Activated CD8-positive, alpha-beta memory T cell treated with anti-CD3 and anti-CD28 coated beads for 1 hour (primary cell): ENCODE measurements at places on chromosomes 7 and 10.

DNA sequence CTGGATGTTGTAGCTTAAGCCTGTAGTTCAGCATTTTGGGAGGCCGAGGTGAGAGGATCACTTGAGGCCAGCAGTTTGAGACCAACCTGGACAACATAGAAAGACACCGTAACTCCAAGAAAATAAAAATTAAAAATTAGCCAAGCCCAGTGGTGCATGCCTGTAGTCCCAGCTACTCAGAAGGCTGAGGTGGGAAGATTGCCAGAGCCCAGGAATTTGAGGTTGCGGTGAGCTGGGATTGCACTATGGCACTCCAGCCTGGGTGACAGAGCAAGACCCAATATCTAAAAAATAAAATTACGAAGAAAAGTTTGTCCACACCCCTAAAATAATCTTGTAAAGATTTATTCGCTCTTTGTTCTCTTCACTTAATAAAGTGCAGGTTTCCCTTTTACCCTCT, 951.0 kb downstream of the TYW1 start:
- no peak for DNase-seq

DNA sequence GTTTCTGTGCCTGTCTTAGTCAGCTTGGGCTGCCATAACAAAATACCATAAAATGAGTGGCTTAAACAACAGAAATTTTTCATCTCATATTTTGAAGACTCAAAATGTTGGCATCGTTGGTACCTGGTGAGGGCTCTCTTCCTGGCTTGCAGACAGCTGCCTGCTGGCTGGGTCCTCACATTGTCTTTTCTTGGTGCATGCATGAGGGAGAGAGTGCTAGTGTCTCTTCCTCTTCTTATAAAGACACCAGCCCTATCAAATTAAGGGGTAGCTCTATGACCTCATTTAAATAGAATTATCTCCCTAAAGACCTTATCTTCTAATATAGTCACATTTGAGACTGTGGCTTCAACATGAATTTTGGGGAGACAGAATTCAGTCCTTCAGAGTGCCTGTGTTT, 39.9 kb downstream of the ST8SIA6 start:
- no peak for DNase-seq

- no peak for DNase-seq
These were observed 85.2 kb downstream of the NSUN6 start for GRCh38 chr10:18566177-18566576.

GRCh38 chr7:151585744-151586393, 66.2 kb upstream of the RHEB start:
- no peak for DNase-seq

GRCh38 chr7:30980751-30981150, 17.0 kb downstream of the GHRHR start:
- DNase-seq, result no peak

GRCh38 chr10:25257646-25258045, 82.8 kb downstream of the GPR158 start:
- no peak for DNase-seq

DNA sequence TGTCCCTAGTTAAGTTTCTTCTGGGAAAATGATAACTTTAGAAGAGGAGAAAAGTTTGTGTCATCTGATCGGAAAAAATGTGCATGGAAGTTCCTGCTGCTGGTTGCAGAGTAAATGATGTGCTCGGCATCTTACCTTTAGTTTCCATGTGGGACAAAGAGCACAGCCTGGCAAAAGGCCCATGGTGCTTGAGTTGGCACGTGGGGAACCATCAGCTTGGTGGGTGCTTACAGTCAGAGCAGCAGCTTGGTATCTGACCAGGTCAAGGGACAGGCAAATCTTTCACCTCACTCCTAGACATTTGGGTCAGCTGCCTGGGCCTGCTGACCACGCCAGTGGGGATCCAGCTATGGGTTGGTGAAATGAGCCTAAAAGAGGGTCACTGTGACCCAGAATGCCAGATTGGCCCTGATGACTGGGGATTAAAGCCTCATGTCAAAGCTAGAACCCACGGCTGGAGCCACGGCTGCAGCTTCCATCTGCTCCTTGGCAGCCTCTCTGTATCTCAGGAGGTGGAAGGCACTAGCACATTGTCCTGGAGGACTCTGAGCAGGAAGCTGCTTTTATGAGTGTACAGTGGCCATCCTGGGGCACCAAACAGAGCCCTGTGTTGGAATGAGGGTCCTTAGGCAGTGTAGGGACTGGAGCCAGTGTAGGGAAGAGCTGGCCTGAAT, 24.7 kb downstream of the VWC2 start:
- no peak for DNase-seq

DNA sequence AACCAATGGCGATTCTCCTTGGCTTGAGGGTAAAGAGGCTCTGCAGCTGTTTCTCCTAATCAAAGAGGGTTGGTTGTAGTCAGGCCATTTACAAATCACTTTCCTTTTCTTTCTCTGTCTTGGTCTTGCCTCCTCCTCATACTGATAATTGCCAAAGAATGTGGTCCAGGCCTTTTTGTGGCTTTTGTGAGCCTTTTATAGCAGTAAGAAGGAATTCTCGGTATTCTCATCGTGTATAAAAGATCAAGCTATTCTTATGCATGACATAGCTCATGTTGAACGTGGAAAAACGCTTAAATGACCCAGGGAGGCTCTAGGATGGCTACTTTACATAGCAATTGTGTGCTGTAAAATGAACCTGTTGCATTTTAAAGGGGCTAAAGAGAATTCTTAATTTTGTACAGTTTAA, 62.6 kb downstream of the RBM20 start:
- no peak for DNase-seq

- no peak for DNase-seq
These were observed 3.8 kb downstream of the NKX2-3 start for GRCh38 chr10:99536338-99537085.

- DNase-seq, result no peak
These were observed 43.0 kb upstream of the RPA3 start for GRCh38 chr7:7761340-7761973.

DNA sequence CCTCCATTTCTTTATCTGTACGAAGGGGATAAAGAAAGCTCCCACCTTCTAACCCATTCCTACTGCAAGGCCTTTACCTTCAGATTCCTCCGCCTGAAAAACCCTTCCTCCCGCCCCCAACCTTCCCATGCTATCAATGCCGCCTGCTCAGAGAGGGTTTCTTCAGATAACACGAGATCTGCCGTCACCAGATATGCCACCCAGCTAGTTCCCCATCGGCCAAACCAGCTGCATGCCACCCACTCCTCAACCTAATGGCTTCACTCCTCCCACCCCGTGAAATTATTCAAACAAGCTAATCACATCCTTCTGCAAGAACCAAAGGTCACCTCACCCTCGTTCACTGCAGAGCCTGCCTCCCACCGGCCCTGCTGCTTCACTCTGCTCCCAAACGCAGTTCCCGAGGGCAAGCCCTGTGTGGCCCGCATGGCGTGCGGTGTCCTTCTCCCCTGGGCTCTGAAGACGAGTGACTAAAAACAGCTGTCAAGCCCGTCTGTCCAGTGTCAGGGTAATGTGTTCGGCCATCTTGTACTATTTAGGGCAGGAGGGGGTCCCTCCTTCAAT, 46.8 kb upstream of the TMEM213 start:
- DNase-seq, result no peak

DNA sequence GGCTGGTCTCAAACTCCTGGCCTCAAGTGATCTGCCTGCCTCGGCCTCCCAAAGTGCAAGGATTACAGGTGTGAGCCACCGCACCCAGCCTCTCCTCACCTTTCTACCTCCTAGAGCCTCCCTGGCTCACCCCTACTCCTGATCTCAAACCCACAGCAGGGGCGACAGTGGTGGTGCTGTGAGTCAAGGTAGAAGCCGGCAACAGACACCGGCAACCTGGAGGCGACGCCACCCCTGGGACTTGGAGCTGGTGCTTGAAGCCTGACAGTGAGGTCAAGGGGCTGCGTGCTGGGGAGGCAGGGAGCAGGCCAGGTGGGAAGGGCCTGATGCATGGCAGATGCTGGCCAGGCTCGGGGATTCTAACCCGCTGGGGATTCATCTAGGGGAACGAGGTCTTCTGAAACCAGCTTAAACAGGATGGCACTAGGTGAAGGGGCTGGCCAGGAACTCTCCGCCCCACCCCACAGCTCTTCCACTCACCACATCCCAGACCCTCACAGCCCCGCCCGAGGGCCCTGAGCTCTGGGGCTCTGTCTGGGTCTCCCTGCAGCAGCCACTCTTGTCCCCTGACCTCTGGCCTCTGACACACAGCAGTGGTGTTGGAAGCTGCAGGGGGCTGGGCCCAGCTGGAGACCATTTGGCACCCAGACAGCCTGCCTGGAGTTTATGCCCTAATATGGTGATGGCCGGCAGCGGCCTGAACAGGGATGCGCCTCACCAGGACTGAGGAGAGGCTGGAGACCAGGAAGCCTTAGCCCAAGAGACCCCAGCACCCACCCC, 16.4 kb downstream of the KCNH2 start:
- DNase-seq, result no peak

DNA sequence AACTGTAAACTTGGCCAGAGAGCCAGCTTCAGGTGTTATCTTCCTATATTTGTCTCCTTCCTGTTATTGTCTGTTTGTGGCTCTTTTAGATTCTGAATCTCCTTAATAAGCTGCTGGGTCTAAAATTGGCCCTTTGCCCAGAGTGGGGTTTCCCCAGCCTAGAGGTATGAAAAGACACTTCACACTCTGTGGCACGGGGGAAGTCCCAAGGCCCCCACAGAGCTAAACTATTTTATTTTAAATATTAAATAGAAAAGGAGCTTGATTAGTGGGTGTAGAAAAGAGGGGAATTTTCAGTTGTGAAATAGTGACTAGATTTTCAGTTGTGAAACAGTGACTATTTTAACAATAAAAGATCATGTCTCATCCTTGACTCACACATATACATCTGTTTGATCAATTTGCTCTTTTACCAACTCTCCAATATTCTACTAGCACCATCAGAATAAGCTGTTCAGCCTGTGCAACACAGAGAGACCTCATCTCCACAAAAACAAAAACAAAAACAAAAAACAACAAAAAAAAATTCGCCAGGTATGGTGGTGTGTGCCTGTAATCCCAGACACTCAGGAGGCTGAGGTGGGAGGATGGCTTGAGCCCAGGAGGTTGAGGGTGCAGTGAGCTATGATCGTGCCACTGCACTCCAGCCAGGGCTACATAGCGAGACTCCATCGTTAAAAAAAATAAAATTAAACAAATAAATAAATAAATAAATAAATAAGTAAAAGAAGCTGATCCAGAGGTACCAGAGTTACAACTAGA, 24.9 kb upstream of the ADO start:
- DNase-seq, result peak; percentile 63

- no peak for DNase-seq
These were observed 47.5 kb upstream of the AGR3 start for GRCh38 chr7:16929146-16929762.

- DNase-seq, result no peak
These were observed 717 bp downstream of the CNPY4 start for GRCh38 chr7:100119970-100120732.

DNA sequence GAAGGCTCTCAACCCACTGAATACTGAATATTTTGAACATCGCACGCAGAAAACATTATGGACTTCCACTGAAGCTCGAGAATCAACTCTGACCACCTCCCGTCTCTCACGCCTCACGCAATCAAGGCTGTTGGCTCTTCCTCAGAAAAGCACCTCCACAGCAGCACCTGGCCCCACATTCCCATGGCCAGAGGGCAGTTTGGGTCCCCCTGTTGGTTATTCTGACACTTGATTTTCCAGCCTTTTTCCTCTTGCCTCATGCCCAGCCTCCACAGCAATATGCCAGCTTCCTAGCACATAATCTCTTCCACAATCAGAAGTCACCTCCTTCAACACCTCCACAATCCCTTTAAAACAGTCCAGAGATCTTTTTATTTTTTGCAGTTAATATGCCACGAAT, 55.9 kb downstream of the SVOPL start:
- no peak for DNase-seq

DNA sequence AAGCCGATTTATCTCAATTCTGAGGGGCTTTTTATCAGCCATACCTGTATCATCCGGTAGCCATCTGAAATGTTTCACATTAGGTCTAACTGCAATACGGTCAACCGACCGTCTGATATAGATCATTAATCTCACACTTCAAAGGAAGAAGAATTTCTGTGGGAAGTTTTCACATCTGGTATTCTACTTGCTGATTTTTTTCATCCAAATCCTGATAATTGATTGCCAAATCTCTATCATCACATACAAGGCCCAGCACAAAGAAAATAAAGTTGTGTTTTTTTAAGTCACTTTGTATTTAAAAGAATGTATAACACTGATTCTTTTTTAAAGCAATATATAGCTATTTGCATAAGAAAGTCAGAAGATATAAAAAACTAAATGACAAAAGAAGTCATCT, 132.3 kb downstream of the DKK1 start:
- no peak for DNase-seq

- DNase-seq, result no peak
These were observed 64.7 kb upstream of the AOAH start for GRCh38 chr7:36788825-36789470.

DNA sequence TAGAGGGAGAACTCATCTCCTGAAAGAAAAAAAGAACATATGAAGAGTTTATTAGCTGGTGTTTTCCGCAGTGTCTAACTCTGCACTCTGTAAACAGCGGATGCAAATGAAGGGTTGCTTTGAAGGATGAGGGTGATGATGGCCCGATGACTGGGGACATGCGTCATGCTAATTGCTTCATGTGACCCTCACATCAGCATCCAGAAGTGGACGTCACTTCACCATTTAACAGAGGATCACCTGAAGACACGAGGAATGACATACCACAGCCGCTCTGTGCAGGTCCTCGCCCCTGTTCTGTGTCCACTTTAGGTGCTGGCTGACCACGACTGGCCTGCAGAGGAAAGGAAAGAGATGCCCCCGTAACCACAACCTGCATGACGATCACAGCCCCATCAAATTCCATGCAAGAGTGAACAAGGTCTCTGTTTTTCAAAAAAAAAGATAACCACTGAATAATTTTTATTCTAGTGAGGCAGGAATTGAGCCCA, 82.9 kb downstream of the KLF6 start:
- no peak for DNase-seq

- no peak for DNase-seq
These were observed 4.2 kb downstream of the ANLN start for GRCh38 chr7:36393826-36394225.

DNA sequence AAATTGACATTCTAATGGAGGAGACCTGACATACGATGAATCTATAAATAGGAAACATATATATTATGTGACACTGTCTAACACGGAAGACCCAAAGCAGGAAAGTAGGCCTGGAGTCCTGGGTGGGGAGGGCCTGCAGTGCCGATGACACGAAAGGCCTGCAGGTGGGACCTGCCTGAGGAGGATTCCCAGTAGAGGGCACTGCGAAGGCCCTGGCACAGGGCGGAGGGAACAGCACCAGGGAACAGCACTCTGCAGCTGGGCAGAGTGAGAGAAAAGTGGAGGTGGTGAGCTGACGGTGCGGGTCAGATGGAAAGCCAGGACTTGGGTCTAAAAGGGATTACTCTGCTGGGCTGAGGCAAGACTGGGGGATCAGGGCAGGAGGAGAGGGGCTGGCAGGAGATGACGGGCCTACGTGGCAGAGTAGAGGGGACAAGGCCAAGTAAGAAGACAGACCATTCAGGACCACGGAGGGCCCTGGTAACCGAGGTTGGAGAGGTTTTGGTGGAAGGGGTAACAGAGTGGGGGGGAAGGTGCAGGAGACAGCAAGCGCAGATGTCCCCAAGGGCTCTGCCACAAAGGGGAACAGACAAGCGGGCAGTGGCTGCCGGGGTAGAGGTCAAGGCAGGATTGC, 8.1 kb downstream of the ZNF746 start:
- DNase-seq, result no peak

- DNase-seq, result no peak
These were observed 39.7 kb downstream of the AGAP3 start for GRCh38 chr7:151125846-151126481.
